ENCODE measurements at places on chromosomes 12 and 14. TPM values are rescaled to one million over a fixed set of nuclear protein-coding genes. Genes with fewer than 3 reads are reported as not detected.

Gene FBXO34
- 20.4 TPM for total RNA-seq

DNA sequence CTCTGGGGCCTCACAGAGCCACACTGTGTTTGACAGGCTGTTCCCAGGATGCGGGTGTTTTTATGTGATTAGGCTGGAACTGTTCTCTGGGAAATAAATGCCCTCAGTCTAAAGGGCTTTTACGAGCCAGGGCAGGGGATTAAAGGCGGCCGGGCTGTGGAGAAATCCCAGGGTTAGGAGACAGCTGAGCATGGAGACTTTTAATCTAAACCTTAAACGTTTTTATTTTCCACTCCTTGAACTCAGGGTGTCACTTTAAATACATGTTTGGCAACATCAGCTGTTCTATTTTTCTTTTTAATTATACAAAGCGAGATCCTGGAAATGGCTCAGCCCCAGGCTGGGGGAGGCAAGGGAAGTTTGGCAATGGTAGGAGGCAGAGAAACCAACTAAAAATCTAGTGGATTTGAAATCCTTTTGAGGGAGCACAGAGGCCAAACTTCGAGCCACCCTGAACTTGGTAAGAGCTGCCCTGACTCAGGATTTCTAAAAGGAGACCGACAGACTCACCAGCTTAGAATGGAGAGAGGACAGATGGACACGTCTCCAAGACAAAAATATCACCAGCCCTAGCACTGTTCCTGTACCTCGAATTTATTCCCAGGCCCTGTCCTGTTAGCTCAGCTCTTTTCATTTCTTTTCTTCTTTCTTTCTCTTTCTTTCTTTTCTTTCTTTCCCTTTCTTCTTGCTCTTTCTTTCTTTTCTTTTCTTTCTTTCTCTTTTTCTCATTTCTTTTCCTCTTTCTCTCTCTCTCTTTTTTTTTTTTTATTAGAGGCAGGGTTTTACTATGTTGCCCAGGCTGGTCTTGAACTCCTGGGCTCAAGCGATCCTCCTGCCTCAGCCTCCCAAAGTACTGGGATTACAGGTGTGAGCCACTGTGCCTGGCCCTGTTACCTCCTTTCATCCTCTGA is 15.8 kb upstream of the ORAI1 start:
- no peak overlapping the region for H3K4me3 ChIP-seq
- H3K36me3 ChIP-seq: no peaks in the 10 kb centered on the region
- no peaks in the 10 kb centered on the region for H3K27me3 ChIP-seq
- no peak overlapping the region for H3K27ac ChIP-seq
- peaks cover 10% of the 10 kb centered on the region for H3K4me1 ChIP-seq

Gene MYH6
- total RNA-seq: not detected

DNA sequence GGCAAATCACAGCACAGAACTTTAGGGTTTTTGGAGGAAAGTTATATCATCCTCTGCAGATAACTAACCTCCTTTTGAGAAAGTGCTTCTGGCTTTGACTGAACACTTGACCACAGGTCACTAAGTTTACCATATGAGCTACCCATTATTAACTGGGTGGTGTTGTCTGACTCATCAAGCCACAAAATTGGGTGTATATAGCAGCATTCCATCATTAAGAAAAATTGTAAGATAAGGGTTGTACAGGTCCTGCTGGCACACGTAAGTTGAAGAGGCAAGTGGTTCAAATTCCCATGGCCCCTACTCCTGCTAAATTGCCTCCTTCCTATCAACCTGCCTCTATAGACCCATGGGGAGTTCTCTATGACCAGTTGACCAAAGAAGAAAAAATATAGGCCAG is 39.5 kb downstream of the L2HGDH start:
- no peaks in the 10 kb centered on the region for H3K27me3 ChIP-seq
- no peak overlapping the region for H3K27ac ChIP-seq
- no peaks in the 10 kb centered on the region for H3K4me1 ChIP-seq
- H3K4me3 ChIP-seq: no peak overlapping the region
- no peak for DNase-seq
- H3K36me3 ChIP-seq: peaks cover 2% of the 10 kb centered on the region

DNA sequence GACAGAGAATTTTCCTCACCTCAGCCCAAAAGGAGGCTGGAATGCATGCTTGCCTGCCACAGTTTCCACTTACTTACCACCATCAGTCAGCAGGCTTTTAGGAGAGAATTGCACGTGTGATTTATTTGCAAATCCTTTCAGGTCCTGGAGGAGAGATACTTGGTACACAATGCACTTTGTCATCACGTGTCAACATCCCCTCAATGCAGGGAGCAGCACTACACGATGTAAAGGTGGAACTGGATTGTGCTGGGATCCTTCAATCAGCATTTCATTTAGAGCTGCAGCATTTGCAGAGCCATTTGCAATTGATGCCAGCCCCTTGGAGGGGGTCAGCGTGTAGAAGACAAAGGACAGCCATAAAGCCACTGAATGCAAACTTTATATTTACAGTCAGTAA is 218.1 kb downstream of the GLT1D1 start:
- H3K27me3 ChIP-seq: no peaks in the 10 kb centered on the region
- no peaks in the 10 kb centered on the region for H3K36me3 ChIP-seq
- no peaks in the 10 kb centered on the region for H3K4me1 ChIP-seq
- no peak overlapping the region for H3K27ac ChIP-seq

- no peak for DNase-seq
- no peaks in the 10 kb centered on the region for H3K4me1 ChIP-seq
- peaks cover 84% of the 10 kb centered on the region for H3K36me3 ChIP-seq
- no peak overlapping the region for H3K27ac ChIP-seq
- H3K27me3 ChIP-seq: no peaks in the 10 kb centered on the region
These were observed 45.7 kb downstream of the MMAB start for GRCh38 chr12:109527489-109528123.
